ENCODE measurements at places on chromosomes 13 and 19.

DNA sequence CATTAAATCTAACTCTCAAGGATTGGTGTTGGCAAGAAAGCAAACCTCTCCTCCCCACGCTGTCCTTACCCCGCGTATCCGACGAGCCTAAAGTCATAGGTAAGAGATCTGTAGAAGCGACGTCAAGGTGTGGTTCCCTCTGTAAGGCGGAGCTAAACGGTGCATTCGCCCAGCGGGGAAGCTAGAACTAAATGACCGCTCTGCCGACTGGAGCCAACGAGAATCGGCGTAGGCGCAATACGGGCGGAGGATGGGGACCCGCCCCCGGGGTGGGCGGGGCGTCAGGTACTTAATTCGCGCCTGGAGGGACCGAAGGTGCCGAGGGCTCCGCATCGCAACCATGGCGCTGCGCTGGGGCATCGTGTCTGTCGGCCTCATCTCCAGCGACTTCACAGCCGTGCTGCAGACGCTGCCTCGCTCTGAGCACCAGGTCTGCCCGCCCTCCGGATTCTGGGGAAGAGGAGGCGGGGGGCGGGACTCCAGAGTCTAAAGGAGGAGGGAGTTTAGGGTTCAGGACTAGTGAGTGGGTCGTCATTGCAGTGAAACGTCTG lies at the start of gene DHDH:
Gene DHDH, plus strand, starts transcription at position 318 of the 551 bp plus-strand sequence. Its CDS starts 23 bp downstream, at position 341.
- DNase-seq = peak; percentile 40

- no peak for DNase-seq
These were observed 80.3 kb upstream of the KLHL1 start for GRCh38 chr13:70188567-70188966.

GRCh38 chr19:56927791-56928207 lies 87.3 kb upstream of the PEG3 start:
- peak; percentile 46 for DNase-seq

DNA sequence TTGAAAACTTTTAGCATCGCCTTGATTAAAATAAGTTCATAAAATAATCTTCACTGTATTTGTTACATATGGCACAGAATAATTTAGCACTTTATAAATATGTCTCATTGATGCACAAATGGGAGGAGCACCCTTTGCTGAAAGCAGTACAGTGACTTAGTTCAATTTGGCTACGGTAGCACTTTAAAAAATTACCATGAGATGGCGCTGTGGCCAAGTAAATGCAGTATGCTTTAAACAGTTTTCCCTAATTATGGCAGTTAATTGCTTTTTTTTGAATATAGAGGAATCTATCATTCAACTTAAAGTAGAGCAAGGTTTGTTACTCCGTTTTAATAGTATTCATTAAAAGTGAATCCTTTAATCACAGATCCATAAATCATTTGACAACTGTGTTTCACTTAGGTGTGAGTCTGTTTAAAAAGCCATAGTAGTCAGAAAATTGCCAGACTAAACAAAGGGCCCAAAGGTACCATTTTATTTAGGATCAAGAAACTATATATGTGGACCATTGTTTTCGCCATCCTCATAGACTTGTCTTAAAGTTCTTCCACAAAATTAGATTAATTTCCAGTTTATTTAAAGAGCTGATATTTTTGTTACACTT lies 34.7 kb upstream of the ESD start:
- peak; percentile 70 for DNase-seq

DNA sequence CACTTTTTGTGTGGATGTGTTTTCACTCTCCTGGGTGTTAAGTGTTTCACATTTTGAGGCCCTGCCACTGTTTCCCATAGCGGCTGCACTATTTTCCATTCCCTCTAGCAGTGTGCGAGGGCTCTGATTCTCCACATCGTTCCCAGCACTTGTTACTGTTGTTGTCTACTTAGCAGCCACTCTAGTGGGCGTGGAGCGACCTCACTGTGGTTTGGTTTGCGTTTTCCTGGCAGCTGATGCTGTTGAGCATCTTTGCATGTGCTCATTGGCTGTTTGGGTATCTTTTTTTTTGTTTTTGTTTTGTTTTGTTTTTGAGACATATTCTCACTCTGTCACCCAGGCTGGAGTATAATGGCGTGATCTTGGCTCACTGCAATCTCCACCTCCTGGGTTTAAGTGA lies 14.4 kb downstream of the NAXD start:
- DNase-seq = peak; percentile 50

DNA sequence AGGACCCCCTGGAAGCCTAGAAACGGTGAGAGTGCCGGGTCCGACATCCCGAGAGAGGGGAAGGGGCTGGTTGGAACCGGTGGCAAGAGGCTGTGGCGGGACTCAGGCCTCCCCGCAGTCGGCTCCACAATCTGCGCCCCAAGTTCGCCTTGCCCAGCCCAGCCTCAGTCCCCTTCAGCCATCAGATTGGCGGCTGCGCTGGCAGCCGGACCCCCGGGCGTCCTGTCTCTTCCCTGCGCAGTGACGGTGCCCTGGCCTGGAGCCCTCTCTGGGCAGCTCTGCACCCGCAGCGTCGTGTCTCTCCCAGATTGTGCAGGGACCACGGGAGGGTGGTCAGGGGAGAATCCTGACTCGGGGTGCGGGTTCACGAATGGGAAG lies 315 bp downstream of the ZNF492 start:
- DNase-seq = no peak

- no peak for DNase-seq
These were observed 2.4 kb downstream of the SLC8A2 start for GRCh38 chr19:47469363-47469700.

DNA sequence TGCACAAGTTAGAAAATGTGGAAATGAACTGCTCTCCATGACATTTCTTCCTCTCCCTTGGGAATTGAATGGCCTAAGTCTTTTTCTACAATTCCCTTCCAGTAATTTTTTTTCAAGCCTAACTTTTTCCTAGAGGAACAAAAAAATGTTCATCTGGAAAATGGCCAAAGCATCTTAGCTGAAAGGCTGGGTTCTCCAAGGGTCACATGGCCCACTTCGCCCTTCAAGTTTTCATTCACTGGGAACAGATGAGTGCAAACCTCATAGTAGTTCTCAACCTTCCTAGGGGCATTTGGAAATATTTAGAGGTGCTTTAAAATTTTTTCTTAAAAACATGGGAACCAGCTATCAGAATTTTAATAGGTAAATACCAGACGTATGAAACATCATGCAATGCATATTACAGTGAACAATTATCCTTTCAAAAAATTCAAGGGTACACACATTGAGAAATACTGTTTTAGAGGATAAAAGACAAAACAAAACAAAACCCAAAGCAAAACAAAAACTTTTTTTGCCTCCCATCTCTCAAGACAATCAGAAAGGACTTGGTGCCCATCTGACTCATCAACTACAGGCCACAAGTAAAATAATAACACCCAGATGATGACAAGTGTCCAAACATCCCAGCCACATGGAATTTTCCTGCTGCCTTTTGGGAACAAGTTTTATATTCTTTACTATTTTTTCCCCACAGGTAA lies 208.8 kb downstream of the SLITRK6 start:
- DNase-seq = no peak

DNA sequence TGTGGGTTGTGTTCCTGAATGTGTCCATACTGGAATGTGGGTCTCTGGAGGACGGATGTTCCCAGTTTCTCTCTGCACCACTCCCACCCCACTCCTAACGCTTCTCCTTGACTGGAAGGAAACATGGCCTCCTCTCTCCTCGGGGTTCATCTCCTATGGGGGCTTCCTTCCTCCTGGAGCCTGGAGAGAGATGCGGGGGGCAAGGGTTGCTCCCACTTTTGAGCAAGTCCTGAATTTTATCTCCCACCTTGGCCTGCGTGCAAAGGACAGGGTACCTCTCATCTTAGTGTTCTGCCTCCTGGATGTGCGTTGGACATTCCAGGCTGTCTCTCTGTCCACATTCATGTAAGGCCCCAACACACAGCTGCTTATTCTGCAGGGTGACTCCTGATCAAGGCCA lies 52.5 kb upstream of the UQCRFS1 start:
- no peak for DNase-seq

- DNase-seq = peak; percentile 76
These were observed 14.7 kb upstream of the ADGRE5 start for GRCh38 chr19:14366529-14366928.

DNA sequence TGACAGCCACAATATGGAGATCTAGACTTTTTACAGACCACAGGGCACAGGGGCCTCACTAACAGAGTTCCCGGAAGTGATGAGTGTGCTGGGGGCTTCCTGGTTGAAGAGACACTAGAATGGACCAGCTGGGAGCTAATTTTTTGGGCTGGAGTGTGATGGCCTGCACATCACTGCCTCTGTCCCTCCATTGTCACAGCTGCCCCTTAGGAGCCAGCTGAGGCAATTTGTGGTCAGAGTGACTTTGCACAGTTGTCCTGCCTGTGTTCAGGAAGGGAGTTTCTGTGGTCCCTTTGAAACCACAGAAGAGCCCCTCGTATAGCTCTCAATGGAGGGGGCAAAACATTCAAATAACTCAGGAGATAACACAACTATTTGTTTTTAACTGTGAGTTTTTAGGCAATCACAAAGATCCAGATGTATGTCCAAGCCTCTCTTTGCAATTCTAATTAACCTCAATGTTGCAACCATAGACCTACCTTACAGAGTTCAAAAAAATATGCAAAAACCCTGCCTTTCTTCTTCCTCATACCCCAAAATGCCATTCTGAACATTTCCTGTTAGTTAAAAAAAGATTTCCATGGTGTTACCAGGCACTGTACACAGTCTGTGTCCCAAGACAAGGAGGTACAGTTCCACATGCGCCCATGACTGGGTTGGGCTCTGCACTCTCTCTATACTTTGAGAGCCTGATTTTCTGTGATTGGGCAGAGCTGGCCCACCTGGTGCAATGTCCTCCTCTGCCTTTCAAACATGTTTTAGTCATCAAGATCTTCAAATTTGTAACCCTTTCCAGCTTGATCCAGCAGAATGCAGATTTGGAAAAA lies 2.4 kb downstream of the ALOX5AP start:
- DNase-seq = no peak

DNA sequence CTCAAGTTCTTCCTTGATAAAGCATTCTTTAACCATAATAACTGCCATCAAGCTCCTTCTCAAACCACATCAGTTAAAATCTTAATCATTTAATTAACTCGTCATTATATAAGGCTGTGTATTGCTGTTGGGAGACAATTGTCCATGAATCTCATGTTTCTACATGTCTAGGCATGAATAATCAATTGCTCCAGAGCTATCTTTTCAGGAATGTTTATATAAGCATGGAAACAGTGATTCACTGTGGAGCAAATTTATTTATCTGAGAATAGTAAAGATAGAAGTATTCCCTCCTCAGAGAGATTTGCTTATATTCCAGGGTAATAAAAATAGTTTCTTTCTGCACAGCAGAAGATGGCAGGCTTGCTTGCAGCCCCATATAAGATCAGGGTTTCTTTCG lies 71.1 kb downstream of the CBY2 start:
- DNase-seq = peak; percentile 36

GRCh38 chr19:34328982-34329381 lies 36.0 kb upstream of the GPI start:
- no peak for DNase-seq

- DNase-seq = peak; percentile 56
These were observed 9.8 kb downstream of the DAZAP1 start for GRCh38 chr19:1417145-1417544.

GRCh38 chr19:55454787-55455243 lies 6.6 kb downstream of the ISOC2 start:
- peak; percentile 29 for DNase-seq

Data from fibroblast of villous mesenchyme (primary cell).